OCI-LY7 (cell line): ENCODE measurements at places on chromosomes 5 and 9. TPM values are rescaled to one million over a fixed set of nuclear protein-coding genes. Genes with fewer than 3 reads are reported as not detected.

The GLIPR2 gene
- total RNA-seq, result not detected in 2 replicates

The CKS2 gene
- 285 and 305 TPM in 2 replicates for total RNA-seq

The FAM169A gene
- total RNA-seq, result not detected in 2 replicates

The CAVIN4 gene
- 0.59 and 0.68 TPM in 2 replicates for total RNA-seq

The ARL14EPL gene
- total RNA-seq, result not detected in 2 replicates

The COL27A1 gene
- total RNA-seq, result not detected in 2 replicates

The PCDHB14 gene
- total RNA-seq, result not detected in 2 replicates

The MCIDAS gene
- total RNA-seq, result 0.21 TPM in 1 of 2 replicates, not detected in the other

The SPATA31D4 gene
- total RNA-seq, result not detected in 2 replicates

The FGF1 gene
- total RNA-seq, result not detected in 2 replicates

The GPR150 gene
- total RNA-seq, result not detected in 2 replicates

The PCDHGA7 gene
- total RNA-seq, result 5.6 TPM in 2 replicates

The LCN9 gene
- total RNA-seq, result not detected in 2 replicates

The CWC27 gene
- total RNA-seq, result 33.1 and 34.4 TPM in 2 replicates

The CATSPER3 gene
- 0.61 and 1.0 TPM in 2 replicates for total RNA-seq

The WNK2 gene
- total RNA-seq, result 176 and 194 TPM in 2 replicates

The LVRN gene
- not detected in 2 replicates for total RNA-seq

The ANKRD34B gene
- total RNA-seq, result not detected in 2 replicates

The OR1L4 gene
- total RNA-seq, result not detected in 2 replicates

The LHX3 gene
- 0.15 TPM in 1 of 2 replicates, not detected in the other for total RNA-seq

The BBLN gene
- total RNA-seq, result 66.9 and 67.5 TPM in 2 replicates

The TAS2R1 gene
- not detected in 2 replicates for total RNA-seq

The SLC6A3 gene
- not detected in 2 replicates for total RNA-seq

The SCGB3A1 gene
- not detected in 2 replicates for total RNA-seq

The POC5 gene
- total RNA-seq, result 27.2 and 29.4 TPM in 2 replicates

The FAM78A gene
- 35.0 and 38.4 TPM in 2 replicates for total RNA-seq
